ENCODE measurements at places on chromosomes 4 and X.

GRCh38 chrX:135741192-135741715, 26.7 kb downstream of the CT45A3 start:
- DNase-seq: no peak

GRCh38 chrX:9337046-9337445, 127.8 kb upstream of the TBL1X start:
- no peak for DNase-seq

- no peak for DNase-seq
These were observed 200.0 kb downstream of the PPP1R2C start for GRCh38 chrX:42577936-42578470.

- DNase-seq: no peak
These were observed 211.5 kb upstream of the NR3C2 start for GRCh38 chr4:148653681-148654080.

GRCh38 chr4:89797117-89797516, 39.8 kb downstream of the SNCA start:
- no peak for DNase-seq

DNA sequence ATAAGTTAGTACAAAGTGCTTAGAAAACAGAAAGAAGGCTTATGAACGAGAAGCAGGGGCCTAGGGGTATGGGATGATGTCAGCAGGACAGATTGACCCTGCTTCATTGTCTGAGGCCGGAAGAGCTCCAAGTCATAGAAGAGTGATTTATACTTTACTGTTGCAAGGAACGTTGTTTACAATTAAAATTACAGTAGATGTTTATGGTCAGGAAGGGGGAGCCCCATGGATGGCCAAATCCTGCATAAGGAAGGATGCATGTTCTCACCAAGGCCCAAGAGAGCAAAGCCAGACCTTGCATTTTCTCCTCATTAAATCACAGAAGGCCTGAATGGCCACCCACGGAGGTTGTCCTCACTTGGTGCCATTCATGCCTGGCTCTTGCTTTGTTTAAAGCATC, 115.3 kb downstream of the LDB2 start:
- DNase-seq: no peak

DNA sequence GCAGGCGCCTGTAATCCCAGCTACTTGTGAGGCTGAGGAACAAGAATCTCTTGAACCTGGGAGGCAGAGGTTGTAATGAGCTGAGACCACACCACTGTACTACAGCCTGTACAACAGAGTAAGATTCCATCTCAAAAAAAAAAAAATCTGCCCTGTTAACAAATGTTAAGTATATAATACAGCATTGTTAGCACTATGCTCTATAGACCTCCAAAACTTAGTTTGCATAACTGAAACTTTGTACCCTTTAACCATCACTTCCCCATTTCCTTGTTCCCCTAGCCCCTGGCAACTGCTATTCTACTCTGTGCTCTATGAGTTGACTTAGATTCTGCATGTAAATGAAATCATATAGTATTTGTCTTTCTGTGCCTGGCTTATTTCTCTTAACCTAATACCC, 76.7 kb downstream of the TAB3 start:
- DNase-seq: no peak

DNA sequence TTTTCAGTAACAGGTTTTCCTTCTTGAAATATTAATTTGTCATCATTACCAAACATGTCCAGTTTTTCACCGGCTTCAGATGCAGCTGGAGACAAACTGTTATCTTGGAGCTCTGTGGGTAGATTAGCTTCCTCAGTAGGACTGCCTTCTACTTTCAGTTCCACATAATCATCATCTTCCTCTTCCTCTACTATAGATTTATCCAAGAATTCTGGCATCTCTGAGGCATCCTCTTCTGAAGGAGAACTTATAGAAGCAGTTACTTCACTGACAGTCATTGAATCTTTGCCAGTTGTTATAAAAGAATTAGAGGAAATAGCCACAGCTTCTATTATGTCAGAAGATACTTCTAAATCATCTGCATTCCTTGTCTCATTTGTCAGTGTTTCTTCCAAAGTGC, 162.9 kb downstream of the LRBA start:
- no peak for DNase-seq

GRCh38 chr4:53128706-53129357, 237.0 kb downstream of the SCFD2 start:
- no peak for DNase-seq

- peak; percentile 2 for DNase-seq
These were observed 8.2 kb upstream of the ZRSR2 start for GRCh38 chrX:15781961-15782699.

DNA sequence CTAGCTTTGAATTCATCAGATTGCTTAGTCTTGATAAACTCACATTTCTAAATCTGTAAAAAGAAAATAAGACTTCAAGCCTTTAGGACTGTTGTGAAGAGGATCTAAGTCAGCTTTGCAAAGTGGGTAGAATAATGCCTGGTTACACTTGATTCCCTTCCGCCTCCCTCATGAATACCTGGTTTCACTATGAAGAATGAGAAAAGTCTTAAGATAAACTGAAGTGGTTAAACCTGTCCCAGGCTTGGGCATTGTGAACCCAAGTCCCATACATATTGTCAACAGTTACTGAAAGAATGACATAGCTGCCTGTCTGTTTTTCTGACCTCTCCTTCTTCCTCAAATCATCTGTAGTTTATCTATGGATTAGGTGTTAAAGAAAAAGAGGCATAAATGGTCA, 16.7 kb upstream of the GBA3 start:
- no peak for DNase-seq

DNA sequence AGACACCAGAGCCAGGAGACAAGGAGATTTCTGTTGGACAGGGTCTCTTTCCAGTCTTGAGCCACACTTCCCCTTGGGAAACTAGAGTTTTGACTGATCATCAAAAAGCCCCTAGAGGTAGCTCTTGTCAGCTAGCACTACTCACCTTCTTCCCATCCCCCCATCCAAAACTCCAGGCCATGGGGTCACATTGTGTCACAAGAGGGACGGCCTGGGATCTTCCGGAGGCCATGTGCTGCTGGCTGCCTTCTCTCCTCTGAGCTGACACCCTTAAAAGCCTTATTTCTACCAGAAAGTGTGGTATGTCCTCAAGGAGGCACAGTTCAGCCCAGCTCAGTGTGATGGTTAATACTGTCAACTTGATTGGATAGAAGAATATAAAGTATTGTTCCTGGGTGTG, 7.8 kb downstream of the PNMA3 start:
- DNase-seq: no peak

DNA sequence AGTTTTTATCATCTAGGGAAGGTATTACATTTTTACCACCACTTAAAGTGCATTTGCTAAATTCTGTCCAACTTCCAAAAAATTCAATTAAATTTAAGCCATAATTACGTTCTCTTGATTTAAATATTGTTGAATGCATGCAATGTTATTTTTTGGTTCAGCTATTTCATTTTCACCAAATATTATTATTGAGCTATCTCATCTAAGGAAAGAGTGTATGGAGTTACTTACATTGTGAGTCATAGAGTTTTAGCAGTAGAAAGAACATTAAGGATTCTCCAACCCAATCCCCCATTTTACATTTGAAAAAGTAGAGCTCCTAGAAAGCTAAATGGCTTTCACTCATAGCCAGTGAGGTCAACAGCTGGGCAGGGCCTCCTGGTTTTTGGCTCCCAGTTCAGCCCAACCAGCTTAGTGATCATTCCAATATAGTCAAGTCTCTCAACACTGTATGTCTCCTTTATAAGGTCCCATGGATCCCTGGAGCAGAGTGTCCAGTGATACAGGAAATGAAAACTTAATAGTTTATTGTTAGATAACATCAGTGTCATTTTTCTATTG, 60.5 kb downstream of the NDNF start:
- DNase-seq: no peak

DNA sequence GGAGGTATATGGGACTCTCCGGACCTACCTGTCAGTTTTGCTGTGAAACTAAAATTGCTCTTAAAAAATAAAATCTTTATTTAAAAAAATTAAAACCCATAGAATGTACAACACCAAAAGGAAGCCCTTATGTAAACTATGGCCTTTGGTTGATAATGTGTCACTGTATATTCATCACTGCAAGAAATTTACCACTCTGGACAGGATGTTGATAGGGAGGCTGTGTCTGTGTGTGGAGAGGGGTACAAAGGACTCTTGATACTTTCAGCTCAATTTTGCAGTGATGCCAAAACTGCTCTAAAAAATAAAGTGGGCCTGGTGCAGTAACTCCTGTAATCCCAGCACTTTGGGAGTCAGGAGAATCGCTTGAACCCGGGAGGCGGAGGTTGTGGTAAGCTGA, 2.9 kb upstream of the ZMYM3 start:
- no peak for DNase-seq

- DNase-seq: no peak
These were observed 323.0 kb downstream of the HS3ST1 start for GRCh38 chr4:11105715-11106114.
